Omental fat pad (tissue), 4 donors: ENCODE measurements at places on chromosomes 7 and 10. TPM values are rescaled to one million over a fixed set of nuclear protein-coding genes. Genes with fewer than 3 reads are reported as not detected.

- no peak for DNase-seq
These were observed 11.9 kb downstream of the PIK3AP1 start for GRCh38 chr10:96708456-96708855.

GRCh38 chr10:84015877-84016595 is 123.3 kb upstream of the GHITM start:
- DNase-seq: no peak

- no peak for DNase-seq
These were observed 45.0 kb downstream of the ZFAND4 start for GRCh38 chr10:45627412-45628048.

CAMK2B gene
- 0.48 TPM for total RNA-seq

DLG5 gene
- total RNA-seq: 34.7 TPM

SMKR1 gene
- 0.69 TPM for total RNA-seq

GRCh38 chr7:15891151-15891881 is 204.8 kb upstream of the MEOX2 start:
- DNase-seq: no peak

GRCh38 chr7:44366986-44367385 is 41.6 kb upstream of the CAMK2B start:
- DNase-seq: no peak

- DNase-seq: no peak
These were observed 115.1 kb downstream of the C10orf105 start for GRCh38 chr10:71604324-71605018.

GRCh38 chr10:47079204-47079580 is 168.0 kb downstream of the PTPN20 start:
- no peak for DNase-seq

INSYN2A gene
- total RNA-seq: not detected

- no peak for DNase-seq
These were observed 59.9 kb upstream of the IGFBP3 start for GRCh38 chr7:45980973-45981372.

- DNase-seq: no peak
These were observed 6.6 kb downstream of the DGKI start for GRCh38 chr7:137839903-137840779.

GRCh38 chr10:119256030-119256429 is 48.7 kb downstream of the GRK5 start:
- DNase-seq: no peak

GRCh38 chr10:126538439-126539135 is 131.9 kb downstream of the C10orf90 start:
- DNase-seq: no peak

LDB3 gene
- total RNA-seq: 0.60 TPM

DNA sequence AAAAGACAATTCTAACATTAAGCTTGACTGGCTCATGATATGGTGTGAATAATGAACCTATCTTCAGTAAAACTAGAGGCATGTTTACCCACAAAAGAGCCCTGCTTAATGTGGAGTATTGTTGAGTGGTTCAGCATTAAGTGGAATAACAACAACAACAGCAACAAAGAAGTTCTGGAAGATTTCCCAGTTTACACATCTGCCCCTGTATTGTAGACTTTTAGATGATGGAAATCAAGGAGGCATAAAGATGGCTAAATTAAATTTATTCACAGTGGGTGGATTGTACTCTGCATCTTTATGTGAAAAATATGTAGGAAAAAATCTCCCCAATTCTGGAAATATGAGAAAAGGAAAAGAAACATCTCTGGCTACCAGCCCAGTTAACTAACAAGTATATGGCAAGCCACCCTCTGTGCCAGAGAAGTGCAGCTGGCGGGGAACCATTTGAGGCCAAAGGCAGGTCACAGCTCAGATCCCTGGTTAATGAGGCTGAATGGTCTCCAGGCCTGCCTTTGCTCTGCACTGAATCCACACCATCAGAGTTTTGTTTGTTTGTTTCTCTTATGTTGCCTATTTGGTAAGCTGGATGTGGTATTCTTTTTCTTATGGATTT is 186.0 kb downstream of the SEMA3D start:
- DNase-seq: no peak

GRCh38 chr10:79387974-79388850 is 40.9 kb downstream of the PPIF start:
- DNase-seq: peak; percentile 14

DNA sequence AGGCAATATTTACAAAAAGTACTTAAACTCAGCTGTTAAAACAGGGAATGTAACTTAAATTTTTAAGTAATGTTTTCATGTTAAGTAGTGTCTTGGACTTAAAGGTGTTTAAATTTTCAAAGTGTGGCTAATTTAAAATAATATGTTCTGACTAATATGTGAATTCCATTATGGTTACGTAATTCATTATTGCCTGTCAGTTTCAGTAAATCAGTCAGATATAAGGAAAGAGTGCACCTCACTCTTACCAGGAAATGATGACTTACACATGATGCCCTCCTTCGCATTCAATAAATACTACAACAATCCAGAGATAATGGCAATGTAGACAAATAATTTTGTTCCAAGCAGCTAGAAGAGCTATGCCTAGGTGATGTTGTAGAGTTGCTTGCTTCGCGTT is 69.0 kb upstream of the WNT16 start:
- DNase-seq: no peak

DNA sequence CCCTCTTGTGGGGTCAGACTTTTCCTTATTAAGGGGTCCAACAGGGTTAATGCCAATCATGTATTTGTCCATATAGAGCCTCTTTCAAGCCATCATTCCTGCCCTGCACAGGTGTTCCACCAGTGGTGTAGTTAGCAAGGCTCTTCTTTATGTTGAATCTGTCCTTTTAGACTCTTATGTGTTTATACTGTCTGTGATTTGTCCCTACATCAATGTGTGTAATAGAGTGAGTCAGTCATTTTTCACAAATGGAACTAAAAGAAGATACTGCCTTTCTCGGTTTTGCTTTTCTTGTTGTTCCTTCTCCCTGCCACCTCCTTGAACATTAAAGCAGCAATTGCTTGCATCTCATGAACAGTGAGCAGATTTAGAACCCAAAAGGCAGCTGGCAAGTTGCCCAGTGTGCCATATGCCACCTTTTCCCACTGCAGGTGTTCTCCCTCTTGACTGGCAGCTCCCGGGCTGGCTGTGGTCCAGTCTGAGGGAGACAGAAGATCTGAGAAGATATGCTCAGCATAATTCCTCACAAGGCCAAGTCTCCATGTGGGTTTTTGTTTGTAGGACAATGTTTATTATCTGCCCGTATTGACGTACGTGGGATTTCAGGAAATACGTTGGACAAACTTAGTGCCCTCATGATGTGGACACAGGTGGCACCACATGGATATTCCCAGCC is 154.1 kb downstream of the LHFPL3 start:
- DNase-seq: no peak

BEND7 gene
- total RNA-seq: 22.2 TPM

- DNase-seq: no peak
These were observed 7.6 kb upstream of the ZNF503 start for GRCh38 chr10:75408911-75409885.

CALU gene
- 132 TPM for total RNA-seq

DNA sequence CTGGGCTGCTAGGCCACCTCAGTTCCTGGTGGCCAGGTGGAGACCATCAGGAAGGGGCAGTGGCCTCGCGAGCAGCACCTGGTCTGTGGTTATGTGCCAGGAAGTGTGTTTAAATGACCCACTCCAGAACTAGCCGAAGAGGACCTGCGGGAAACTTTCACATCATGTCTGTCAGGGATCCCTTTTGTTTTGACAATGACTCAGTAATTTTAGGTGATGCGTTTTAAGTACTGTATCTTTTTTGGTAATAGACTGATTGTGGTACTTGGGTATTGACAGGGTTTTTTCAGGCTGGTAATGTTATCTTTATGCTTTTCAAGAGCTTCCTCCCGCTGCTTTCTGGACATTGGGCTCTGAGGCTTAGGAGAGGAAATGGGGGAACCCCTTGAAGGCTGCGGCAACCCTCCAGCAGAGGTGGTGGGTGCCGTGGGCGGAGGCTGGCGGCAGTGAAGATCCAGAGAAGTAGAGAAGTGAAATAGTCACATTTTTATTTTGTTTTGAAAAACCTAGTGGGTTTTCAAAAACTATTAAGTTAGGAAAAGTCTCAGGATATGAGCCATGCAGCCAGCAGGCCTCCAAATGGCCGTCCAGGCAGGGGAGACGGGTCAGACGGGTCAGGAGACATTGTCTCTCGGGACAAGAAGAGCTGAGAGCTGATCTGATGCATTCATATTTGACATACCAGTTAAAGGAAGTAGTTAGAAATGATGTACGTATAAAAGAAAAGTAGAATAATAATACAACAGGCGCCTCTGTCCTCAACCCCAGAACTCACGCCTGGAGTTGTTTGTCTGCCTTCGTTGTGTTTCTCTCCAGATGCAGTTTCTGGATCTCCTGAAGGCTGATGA is 27.7 kb downstream of the PPP2R2D start:
- no peak for DNase-seq

DNA sequence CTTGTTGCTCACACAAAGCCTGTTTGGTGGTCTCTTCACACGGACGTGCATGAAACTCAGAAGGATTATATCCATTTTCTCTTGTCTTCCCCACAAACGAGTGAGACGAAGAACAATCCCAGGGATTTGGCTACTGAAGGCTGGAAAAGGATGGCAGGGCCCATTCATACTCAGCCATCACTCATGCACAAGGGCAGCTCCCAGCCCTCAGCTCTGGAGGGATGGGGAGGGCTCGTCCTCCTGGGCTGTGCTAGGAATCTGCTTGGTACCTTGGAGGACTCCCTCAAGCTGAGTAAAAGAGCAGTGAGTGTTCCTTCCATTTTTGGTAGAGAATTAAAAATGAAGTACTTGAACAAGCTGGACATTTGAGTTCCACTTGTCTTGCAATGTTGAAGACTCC is 33.2 kb upstream of the RAB18 start:
- DNase-seq: no peak

DNA sequence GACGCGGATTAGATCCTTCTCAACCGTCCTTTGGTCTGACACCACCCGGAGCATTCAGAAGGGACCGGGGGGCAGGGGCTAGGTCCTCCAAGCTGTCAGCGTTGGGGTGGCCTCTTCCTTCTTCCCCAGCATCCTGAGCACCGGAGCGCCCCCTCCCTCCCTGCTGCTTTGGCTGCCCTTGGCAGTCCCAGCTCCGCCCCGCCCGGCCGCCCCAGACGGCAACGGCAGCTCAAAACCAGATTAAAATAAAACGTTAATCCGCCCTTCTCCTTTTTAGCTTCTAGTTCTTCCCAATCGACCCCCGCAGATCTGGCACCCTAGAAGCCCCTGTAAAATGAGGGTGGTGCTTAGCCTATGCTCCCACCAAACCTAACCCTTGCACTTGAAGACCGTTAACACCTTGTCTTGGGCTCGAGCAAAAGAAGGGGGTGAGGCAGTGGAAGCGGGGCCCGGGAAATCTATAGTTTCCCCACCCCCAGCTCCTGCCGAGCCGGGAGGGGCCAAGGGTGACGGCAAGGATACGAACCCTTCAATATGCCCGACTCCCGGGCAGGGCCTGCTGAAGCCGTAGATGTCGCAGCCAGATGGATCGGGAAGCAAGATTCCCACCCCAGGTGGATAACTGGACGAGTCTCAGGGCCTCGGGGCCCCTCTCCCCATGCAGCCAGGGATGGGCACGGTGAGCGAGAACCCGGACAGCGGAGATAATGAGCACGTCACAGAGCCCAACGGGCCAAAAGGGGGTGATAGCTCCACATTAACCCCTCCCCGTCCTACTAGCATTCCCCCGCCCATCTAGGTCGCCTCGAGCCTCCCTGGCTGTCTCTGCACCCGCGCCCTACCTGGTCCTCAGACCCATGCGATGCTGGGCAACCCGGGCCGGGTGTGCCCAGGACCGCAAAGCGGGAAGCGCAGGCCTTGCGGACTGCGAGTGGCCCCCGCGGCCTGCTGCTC is 169.7 kb downstream of the NRF1 start:
- no peak for DNase-seq

DNA sequence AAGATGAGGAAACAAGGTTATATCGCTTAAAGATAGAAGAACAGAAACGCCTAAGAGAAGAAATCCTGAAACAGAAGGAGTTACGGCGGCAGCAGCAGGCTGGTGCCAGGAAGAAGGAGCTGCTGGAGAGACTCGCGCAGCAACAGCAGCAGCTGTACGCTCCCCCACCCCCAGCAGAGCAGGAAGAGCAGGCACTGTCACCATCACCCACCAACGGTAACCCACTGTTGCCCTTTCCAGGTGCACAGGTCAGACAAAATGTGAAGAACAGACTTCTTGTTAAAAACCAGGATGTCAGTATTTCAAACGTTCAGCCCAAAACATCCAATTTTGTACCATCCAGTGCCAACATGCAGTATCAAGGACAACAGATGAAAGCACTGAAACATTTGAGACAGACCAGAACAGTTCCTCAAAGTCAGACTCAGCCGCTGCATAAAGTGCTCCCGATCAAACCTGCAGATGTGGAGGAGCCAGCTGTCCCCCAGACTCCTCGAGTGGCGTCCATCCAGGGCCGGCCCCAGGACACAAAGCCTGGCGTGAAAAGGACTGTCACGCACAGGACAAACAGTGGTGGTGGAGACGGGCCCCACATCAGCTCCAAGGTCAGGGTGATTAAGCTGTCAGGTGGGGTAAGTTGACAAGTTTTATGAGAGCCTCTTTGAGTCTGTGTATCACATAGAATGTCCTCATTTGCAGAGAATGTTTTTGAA is 67.1 kb downstream of the SHH start:
- DNase-seq: no peak

DNA sequence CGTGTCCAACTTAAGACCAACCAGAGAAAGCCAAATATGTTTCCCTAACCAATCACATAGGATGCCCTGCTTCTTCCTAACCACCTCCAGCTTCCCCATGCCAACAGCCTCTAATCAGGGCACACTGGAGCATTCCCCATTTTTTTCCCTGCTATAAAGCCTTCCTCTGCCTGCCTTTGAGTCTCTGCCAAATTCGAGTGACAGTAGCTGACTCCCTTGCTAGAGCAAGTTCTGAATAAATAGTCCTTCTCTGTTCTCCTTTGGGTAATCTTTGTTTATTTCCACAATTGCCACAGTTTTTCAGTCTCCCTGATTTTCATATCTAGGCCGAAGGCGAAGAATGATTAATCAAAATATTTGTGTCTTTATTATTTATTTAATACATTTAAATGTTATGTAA is 96.7 kb downstream of the ANLN start:
- no peak for DNase-seq

DNA sequence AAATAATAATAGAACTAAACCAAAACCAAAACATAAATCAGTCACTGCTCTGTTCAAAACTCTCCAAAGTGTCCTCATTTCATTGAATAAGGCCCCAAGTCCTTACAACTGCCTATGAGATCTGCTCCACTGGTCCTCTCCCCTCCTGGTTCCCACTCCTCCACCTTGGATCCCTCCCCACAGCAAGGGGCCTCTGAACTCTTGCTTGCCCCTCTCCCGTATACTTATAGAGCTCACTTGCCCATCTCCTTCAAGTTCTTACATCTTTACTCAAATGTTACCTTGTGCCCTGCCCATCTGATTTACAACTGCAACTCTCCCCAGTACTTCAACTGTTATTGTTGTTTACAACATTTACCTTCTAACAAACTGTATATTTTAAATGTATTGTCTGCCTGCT is 819 bp downstream of the POLD2 start:
- no peak for DNase-seq
